Amygdala (tissue), 56 donors: ENCODE measurements at places on chromosomes 11 and 22.

GRCh38 chr22:29623059-29623458, 19.6 kb downstream of the NF2 start:
- no peak for DNase-seq

DNA sequence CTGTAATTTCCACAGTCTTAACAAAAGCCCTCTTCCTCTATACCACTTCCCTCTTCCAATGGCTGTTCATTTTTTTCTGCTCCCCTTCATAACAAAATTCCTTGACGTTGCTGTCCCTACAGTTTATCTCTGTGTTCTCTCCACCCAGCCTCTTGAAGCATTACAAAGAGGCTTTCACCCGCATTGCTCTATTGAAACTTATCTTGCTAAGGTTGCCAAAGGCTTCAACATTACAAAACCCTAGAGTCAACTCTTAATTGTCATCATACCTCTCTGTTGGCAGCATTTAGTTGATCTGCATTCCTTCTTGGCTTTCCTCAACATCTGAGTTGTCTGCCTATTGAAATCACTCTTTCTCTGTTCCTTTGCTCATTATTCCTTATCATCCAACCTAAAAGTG, 1055.7 kb downstream of the JRKL start:
- no peak for DNase-seq

DNA sequence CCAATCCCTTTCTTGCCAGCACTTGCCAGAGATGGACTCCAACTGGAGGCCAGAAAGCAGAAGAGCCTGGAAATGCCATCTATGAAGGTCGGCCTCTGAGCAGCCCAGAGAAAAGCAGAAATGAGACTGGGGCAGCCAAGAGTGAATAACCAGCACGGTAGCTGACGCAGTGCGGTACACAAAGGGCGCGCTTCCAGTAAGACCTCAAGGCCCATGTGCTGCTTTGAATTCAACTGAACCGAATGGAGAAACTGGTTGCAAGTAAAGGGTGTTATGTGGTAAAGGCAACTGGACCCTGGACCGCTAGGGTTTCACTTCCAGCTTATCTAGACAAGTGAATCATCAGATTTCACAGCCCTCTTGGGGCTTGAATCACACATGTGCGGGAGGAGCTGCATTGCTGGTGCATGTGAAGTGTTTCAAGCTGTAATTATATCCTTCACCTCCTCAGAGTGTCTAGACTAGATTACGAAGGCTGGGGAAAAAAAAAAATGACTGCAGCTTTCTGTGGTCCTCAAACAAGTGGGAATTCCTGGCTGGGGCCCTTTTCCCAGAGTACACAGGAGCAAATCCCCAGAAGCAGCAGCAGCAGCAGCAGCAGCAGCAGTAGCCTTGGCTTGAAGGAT, 128.9 kb downstream of the CCDC34 start:
- DNase-seq: no peak

GRCh38 chr11:46075168-46075567, 46.1 kb downstream of the PHF21A start:
- DNase-seq: no peak

- no peak for DNase-seq
Observed at GRCh38 chr22:32800158-32800882, 1.2 kb upstream of the TIMP3 start.

DNA sequence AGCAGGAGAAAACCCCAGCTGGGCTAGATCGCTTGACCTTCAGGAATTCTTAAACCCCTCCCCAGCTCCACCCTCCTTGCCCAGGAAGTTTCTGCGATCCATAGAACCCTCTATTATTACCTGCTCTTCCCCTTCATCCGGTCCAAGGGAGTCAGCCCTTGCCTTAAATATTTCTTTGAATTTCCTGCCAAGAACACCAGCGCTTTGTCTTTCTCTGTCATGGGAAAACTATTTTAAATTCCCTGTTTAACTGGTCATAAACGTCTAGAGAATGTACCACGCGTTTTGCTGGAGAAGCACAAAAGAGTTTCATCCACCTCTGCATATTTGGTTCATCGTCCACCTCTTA, 496 bp upstream of the TRAF6 start:
- DNase-seq: no peak

GRCh38 chr22:24161909-24162308, 19.4 kb upstream of the SUSD2 start:
- no peak for DNase-seq

DNA sequence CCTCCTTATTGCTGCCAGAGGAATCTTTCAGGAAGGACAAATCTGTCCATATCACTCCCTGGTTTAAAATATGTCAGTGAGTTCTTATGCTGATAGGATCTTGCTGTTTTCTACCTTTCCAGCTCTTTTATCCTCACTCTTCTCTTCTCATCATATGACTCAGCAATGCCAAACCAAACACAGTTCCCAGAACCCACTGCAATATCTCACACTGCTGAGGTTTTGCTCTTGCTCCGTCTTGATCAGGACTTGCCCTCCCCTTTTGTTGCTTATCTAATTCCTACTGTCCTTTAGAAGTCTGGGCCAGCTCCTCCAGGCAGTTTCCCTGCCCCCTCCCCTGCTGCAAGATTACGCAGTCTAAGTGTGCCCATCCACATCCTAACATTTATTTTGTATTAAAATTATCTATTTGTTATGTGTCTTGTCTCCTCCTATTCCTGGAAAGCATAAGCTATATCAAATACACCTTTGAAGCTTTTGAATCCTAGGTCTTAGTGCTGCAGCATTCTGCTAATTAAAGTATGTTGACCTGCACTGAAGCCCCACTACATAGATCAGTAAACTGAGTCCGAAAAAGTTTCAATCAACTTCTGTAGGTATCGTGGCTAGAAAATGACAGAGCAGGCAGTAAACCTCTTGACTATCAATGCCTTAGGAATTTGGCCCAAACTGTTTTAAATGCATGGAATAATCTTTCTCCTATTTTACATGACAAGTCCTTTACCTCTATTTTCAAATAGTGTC, 119.2 kb upstream of the C11orf87 start:
- no peak for DNase-seq

DNA sequence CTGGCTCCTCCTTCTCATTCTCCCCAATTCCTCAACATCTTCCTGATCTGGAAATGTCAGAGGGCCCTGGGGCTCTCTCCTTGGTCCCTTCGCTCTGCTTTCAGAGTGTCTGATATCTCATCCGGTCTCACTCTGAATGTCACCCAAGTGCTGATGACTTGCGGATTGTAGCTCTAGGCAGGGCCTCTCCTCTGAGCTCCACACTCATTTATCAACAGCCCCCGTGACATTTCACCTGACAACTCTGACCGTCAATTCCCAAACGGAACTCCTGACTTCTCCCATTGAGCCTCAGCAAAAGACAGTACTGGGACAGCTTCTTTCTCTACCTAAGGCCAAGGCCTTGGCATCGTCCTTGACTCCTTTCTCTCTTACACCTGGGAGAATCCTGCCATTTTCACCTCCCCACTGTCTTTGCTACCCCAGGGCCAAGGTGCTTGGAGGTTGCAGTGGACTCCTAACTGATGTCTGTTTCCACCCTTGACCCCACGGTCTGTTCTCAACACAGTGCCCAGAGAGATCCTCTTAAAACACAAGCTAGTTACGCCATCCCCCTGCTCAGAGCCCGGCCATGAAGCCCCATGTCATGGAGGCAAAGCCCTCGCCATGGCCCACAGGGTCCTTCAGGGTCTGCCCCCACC, 57.5 kb upstream of the THY1 start:
- DNase-seq: no peak
